ENCODE measurements at places on chromosomes 4 and X. TPM values are rescaled to one million over a fixed set of nuclear protein-coding genes. Genes with fewer than 3 reads are reported as not detected.
A peak's percentile ranks its signal among the peaks of the same experiment; 100 is the strongest.

Gene FAM50A
- total RNA-seq, result 64.2 TPM

Gene JAKMIP1
- 0.80 TPM for total RNA-seq

Gene GPR143
- total RNA-seq, result 3.6 TPM

Gene TCEAL6
- not detected for total RNA-seq

Gene RHOH
- 9.7 TPM for total RNA-seq

DNA sequence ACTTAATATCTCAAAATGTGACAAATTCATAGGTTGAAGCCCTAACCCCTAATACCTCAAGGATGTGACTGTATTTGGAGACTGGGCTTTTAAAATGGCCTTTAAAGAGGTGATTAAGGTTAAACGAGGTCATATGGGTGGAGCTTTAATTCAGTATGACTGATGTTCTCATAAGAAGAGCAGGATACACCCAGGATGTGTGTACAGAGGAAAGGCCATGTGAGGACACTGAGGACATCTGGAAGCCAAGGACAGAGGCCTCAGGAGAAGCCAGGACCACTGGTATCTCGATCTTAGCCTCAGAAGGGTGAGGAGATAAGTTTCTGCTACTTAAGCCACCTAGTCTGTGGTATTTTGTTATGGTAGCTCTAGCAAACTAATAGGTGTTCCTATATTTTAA lies 49.0 kb upstream of the SHISA3 start:
- H3K27ac ChIP-seq, result no peak overlapping the region
- DNase-seq, result no peak
- no peak overlapping the region for H3K4me3 ChIP-seq
- no peaks in the 10 kb centered on the region for H3K36me3 ChIP-seq

DNA sequence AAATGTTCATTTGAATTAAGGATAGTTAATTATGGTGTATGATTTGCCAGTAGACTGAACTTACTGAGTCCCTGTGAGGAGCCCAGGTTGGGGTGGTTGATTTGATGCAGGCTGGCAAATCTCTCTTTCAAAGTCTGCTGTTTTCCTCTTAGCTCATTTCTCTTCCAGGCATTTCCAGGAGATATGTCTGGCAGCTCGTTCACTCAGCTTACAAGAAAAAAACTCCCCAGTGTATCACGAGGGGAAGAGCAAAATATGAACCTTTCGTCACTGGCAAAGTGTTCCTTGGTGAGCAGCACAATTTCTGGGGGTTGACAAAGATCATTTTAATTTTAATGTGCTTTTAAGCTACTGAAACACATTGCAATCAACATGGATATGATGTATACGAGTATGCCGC lies 244.2 kb downstream of the CBLL2 start:
- DNase-seq, result no peak
- H3K27me3 ChIP-seq, result no peaks in the 10 kb centered on the region
- H3K27ac ChIP-seq, result no peak overlapping the region
- H3K36me3 ChIP-seq, result no peaks in the 10 kb centered on the region
- H3K4me1 ChIP-seq, result no peaks in the 10 kb centered on the region

DNA sequence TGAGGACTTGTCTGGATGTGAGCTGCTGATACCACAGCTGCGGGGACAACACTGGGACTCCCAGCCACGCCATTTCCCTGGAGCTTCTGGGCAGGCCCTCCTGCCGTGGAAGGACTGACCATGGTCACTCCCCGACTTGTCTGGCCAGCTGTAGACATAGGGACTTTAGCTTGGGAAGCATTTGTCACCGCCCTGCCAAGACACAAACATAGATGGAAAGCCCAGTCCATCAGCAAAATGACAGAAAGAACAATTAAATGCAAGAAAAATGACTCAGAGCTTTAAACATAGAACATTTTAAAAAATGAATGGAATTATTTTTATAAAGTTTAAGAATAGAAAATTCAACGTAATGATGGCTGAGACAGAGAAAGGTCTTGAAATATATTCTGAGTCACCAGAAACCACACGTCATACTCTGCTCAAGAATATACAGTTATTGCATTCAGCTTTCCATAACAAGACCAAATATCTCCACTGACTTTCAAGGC lies 107.6 kb upstream of the CBR4 start:
- no peak for DNase-seq
- H3K4me3 ChIP-seq, result no peak overlapping the region
- H3K27ac ChIP-seq, result peak overlapping the region; percentile 11
- no peaks in the 10 kb centered on the region for H3K27me3 ChIP-seq

GRCh38 chr4:120630427-120630826 lies 292.1 kb downstream of the PRDM5 start:
- no peak overlapping the region for H3K4me3 ChIP-seq
- no peaks in the 10 kb centered on the region for H3K4me1 ChIP-seq
- H3K36me3 ChIP-seq, result no peaks in the 10 kb centered on the region
- H3K27me3 ChIP-seq, result no peaks in the 10 kb centered on the region

DNA sequence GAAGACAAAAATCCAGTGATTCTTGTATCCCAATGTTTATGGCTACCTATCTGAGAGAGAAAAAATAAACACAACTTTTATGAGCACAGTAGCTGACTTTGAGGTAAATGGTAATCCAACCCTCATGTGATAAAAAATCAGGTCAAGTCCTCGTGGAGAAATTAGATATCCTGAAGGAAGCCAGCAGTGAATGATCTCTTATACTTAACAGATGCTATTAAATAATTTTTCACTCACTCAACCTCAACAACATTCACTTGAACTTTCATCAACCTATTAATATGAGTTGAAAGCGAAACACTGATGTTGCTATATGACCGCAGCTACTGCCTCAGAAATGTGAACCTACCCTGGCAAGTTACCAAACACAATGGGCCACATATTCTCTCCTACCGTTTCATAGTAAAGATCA lies 105.4 kb downstream of the GPC3 start:
- H3K27me3 ChIP-seq, result no peaks in the 10 kb centered on the region
- H3K27ac ChIP-seq, result no peak overlapping the region
- H3K36me3 ChIP-seq, result no peaks in the 10 kb centered on the region
- DNase-seq, result no peak

GRCh38 chrX:41382714-41383645 lies 49.0 kb downstream of the DDX3X start:
- no peaks in the 10 kb centered on the region for H3K4me1 ChIP-seq
- no peak overlapping the region for H3K4me3 ChIP-seq
- no peak overlapping the region for H3K27ac ChIP-seq
- no peak for DNase-seq
- H3K36me3 ChIP-seq, result no peaks in the 10 kb centered on the region
- no peaks in the 10 kb centered on the region for H3K27me3 ChIP-seq

DNA sequence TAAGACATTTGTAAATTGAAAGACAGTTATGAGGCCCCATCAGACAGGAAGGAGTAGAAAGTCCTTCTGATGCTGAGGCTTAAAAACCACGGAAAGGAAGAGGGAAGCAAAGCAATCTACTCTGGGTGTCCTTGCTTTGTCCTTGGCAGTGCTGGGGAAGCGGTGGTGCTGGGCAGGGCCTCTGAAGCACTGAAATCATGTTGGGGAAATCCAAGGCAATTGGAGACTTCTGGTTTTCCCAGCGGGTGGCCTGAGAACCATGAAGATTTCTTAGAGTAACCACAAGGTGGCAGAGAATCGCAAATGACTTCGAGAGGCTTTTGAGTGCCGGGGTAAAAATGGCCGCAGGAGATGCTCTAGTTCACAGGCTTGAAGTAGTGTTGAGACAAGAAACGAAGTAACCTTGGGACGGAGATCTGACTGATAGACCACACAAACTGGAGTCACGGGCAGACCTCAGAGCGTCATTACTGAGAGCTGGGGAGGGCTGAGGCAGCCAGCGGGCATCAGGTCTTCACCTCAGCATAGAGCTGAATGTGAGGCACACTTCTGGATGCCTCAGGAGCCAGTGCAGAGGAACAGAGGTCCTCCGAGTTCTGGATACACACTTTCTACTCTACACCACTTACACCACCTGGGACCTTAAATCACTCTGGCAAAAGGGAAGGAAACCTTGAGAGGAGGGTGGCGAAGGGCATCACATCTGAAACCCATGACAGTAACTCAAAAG lies 130.7 kb upstream of the GPRIN3 start:
- no peaks in the 10 kb centered on the region for H3K4me1 ChIP-seq
- no peak overlapping the region for H3K4me3 ChIP-seq

DNA sequence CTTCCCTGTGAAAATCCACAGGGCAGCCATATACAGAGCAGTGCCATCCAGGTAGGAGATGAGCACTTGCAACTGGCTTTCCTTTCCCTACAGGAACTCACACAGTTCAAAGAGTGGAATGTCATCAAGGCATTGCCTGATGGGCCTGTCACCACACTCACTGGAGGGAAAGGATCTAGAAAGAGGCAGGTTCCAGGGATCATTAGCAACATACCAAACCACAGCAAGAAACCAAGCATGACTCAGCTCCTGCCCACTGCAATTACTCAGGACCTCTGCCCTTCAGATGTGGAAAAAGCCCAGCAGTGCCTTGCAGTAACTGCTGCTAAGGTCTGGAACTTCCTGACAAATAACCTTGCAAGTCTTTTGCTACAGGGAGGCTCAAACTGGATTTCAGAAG lies 101.2 kb downstream of the ZNF674 start:
- no peaks in the 10 kb centered on the region for H3K36me3 ChIP-seq
- no peaks in the 10 kb centered on the region for H3K4me1 ChIP-seq
- no peak overlapping the region for H3K4me3 ChIP-seq
- DNase-seq, result no peak

- DNase-seq, result no peak
- no peaks in the 10 kb centered on the region for H3K27me3 ChIP-seq
- H3K27ac ChIP-seq, result no peak overlapping the region
- no peaks in the 10 kb centered on the region for H3K4me1 ChIP-seq
- no peaks in the 10 kb centered on the region for H3K36me3 ChIP-seq
- H3K4me3 ChIP-seq, result no peak overlapping the region
Observed at GRCh38 chr4:172951679-172952451, 216.7 kb upstream of the GALNT7 start.

- H3K36me3 ChIP-seq, result no peaks in the 10 kb centered on the region
- DNase-seq, result peak; percentile 83
- H3K27me3 ChIP-seq, result no peaks in the 10 kb centered on the region
- no peaks in the 10 kb centered on the region for H3K4me1 ChIP-seq
Observed at GRCh38 chrX:9566150-9566621, 101.3 kb downstream of the TBL1X start.

GRCh38 chr4:168569066-168569930 lies 72.4 kb downstream of the PALLD start:
- H3K27ac ChIP-seq, result peak overlapping the region; percentile 52
- H3K36me3 ChIP-seq, result no peaks in the 10 kb centered on the region
- H3K4me3 ChIP-seq, result peak overlapping the region; percentile 1
- no peaks in the 10 kb centered on the region for H3K4me1 ChIP-seq
- no peak for DNase-seq
- no peaks in the 10 kb centered on the region for H3K27me3 ChIP-seq

DNA sequence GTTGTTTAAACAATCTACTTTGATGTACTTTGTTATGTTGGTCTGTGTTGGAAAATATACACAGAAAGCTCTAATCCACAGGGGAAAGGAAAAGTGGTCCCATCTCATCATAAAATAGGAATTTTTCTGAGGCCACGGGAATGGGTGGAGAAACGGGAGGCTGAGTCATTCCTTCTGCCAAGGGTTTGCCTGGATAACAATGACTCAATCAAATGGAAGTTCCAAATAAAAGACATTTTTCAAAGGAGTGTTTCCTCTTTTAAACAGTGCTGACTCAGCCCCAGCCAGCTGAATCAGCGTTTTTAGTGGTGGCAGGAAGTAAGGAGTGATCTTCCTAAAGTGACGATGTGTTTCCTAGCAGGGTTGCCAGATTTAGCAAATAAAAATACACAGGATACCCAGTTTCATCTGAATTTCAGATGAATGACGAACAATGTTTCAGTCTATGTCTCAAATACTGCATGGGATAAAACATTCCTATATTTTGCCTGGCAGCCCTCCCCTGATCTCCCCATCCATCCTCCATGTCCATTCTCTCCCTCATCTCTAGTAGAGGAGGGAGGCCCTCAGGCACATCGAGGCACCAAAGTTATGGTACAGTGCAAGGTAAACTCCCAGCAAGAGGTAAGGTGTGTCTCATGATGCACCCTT lies 345.4 kb upstream of the GATB start:
- H3K36me3 ChIP-seq, result no peaks in the 10 kb centered on the region
- H3K4me1 ChIP-seq, result no peaks in the 10 kb centered on the region
- H3K27me3 ChIP-seq, result no peaks in the 10 kb centered on the region

GRCh38 chr4:6263526-6264224 lies 6.0 kb upstream of the WFS1 start:
- no peaks in the 10 kb centered on the region for H3K36me3 ChIP-seq
- H3K27ac ChIP-seq, result no peak overlapping the region
- no peak for DNase-seq
- no peaks in the 10 kb centered on the region for H3K27me3 ChIP-seq
- no peak overlapping the region for H3K4me3 ChIP-seq

DNA sequence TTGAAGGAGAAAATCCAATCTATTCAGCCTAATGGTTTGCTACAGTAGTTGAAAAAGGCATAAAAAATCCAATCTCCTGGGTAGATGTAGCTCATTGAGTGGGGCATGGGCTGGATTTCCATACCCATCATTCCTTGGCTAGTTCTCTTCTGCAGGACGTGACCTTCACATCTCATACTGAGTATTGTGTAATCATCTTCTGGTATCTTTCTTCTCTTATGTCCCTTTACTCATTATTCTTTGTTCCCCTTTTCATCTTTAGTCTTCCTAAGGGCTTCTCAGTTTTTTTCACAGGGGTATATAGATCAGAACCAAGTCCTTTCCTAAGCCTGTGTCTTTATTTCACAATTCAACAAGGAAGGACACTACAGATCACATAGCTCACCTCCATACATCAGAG lies 727.6 kb upstream of the MAGEB2 start:
- no peak overlapping the region for H3K4me3 ChIP-seq
- no peak overlapping the region for H3K27ac ChIP-seq
- peaks cover 5% of the 10 kb centered on the region for H3K27me3 ChIP-seq
- no peaks in the 10 kb centered on the region for H3K36me3 ChIP-seq
- no peak for DNase-seq

- H3K4me3 ChIP-seq, result no peak overlapping the region
- no peak for DNase-seq
- peaks cover 6% of the 10 kb centered on the region for H3K4me1 ChIP-seq
- no peaks in the 10 kb centered on the region for H3K27me3 ChIP-seq
Observed at GRCh38 chr4:40952217-40952616, 202.5 kb downstream of the NSUN7 start.

- no peaks in the 10 kb centered on the region for H3K27me3 ChIP-seq
- H3K4me3 ChIP-seq, result no peak overlapping the region
- H3K27ac ChIP-seq, result no peak overlapping the region
- no peak for DNase-seq
Observed at GRCh38 chrX:2192584-2193272, 308.0 kb downstream of the DHRSX start.

DNA sequence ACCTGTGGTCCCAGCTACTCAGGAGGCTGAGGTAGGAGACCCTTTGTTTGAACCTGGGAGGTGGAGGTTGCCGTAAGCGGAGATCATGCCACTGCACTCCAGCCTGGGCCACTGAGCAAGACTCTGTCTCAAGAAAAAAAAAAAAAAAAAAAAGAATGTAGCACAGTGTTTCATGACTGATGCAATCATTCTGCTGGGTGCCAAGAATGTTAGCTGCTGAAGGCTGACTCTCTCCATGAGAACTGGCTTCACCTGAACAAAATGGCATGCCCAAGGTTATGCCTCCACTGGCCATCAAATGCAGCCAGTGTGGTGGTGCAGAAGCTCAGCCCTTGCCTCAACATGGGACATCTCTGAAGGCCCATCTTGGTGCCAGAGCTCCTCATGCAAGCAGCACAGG lies 412.1 kb downstream of the ADAM29 start:
- H3K27me3 ChIP-seq, result no peaks in the 10 kb centered on the region
- DNase-seq, result no peak
- H3K4me1 ChIP-seq, result no peaks in the 10 kb centered on the region
- no peak overlapping the region for H3K4me3 ChIP-seq
